Kidney epithelial cell (primary cell): ENCODE measurements at places on chromosomes 2 and 18.

GRCh38 chr2:174593574-174594203 lies 3.9 kb downstream of the WIPF1 start:
- no peak for DNase-seq

DNA sequence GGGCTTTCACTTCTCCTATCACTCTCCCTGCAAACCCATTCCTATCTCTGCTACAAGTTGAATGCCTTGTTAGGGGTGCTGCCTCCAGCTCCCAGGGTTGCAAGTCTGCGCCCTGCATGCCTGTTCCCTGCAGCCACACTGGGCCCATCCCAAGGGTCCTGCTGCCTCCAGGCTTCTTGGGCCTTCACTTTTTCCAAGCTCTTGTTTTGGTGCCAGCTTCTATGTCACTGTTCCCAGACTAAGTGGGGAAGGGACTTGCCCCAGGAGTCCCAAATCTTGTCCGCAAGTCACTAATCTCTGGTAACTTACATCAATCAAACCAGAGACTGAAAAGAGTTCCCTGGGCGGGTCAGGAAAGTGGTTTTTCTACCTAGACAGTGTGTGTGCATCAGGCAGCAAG lies 65.4 kb downstream of the ZCCHC2 start:
- DNase-seq: no peak

GRCh38 chr18:7273301-7273921 lies 42.5 kb downstream of the LRRC30 start:
- DNase-seq: no peak

DNA sequence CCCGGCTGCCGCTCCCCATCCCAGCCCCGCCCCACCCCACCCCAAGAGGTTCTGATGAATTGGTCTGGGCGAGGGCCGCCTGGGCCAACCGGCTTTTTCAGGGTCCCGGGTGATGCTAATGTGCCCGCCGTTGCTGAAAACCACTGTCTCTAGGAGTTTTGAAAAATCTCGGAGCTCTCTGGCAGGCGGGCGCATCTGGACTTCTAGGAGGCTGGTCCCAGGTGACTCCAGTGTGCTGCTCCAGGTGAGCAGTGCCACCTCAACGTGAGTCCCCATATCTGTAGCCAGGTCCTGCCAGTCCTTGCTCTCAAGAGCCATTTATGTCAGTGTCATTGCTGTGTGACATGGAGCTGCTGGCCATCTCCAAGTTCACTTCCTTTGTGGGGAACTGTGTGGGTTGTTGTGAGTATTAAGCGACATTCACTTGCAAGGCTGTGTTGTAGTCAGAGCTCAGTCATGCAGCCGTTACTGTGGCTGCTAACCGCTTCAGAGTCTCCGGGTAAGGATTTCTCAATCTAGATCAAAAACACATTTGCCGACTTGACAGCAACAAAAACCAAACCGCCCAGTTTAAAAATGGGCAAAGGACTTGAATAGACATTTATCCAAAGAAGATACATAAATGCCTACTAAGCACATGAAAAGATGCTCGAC lies at the start of gene RFX8:
Gene RFX8 (minus strand): TSS at position 382 of the 654 bp plus-strand sequence. CDS start 8,264 bp downstream, outside the sequence.
- DNase-seq: peak; percentile 18

DNA sequence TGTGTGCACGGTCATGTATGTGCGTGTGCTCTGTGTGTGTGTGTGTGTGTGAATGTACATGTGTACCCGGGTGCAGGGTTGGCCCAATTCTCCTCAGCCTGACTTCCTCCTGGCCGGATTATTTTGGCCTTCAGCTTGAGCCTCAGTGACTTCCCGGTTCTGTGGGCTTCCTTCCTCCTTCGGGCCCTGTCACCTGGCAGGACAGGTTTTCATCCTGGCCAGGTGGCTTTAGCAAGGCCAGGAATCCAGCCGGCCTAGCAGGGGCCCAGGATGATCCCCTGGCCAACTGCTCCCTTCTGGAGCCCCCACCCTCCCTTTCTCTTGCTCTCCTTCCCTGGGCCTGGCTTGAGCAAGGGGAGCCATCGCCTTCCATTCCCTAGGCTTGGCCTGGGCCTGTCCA lies 140.5 kb downstream of the INHBB start:
- no peak for DNase-seq

DNA sequence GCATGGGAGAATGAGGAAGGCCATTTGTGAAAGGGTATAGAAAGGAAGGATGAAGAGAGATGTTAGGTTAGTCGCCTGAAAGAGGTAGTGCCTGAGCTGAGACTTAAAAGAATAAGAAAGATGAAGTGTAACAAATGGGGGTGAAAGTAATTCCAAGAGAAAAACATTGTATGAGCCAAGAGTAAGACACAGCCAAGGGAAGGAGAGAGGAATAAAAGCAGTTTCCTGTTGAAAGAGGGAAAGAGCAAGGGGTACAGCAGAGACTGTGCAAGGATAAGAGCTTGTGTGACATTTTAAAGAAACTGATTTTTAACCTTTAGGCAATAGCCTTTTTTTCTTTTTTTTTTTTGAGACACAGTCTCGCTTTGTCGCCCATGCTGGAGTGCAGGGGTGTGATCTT lies 4.8 kb upstream of the RBBP8 start:
- no peak for DNase-seq

DNA sequence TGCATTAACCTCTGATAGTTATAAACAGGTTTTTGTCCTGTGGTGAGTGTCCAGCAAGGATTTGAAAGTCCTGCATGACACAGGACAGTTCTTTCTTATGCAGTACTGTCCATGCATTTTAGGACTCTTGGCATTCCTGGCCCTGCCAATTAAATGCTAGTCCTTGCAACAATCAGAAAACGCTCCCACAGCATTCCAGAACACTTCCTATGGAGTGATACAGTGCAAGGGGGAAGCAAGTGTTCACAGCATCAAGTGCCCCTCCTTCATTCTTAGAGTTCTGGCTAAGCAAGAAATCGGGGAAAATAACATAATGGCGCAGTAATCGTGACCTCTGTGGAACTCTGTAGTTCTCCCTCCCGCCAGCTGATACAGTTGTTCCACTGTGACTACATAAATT lies 62.9 kb downstream of the ARHGAP28 start:
- DNase-seq: no peak

GRCh38 chr2:191128172-191128910 lies 22.5 kb downstream of the STAT4 start:
- DNase-seq: no peak

DNA sequence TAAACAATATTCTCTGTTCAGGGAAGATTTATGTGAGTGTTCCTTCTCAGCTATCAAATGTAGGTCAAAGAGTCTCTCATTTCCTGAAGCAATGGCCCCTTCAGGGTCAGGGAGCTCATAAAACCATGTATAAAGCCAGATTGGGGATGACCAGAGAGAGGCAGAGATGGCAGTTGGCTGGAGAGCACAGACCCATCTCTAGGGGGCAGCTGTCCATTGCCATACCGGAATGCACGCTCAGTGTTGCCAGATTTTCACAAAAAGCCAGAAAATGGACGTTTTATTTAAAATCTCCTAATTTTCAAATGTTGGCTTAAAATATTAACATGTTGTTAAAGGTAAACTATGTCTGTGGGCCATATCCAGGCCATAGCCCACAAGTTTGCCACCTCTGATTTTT lies 1920.7 kb upstream of the CELF4 start:
- no peak for DNase-seq

DNA sequence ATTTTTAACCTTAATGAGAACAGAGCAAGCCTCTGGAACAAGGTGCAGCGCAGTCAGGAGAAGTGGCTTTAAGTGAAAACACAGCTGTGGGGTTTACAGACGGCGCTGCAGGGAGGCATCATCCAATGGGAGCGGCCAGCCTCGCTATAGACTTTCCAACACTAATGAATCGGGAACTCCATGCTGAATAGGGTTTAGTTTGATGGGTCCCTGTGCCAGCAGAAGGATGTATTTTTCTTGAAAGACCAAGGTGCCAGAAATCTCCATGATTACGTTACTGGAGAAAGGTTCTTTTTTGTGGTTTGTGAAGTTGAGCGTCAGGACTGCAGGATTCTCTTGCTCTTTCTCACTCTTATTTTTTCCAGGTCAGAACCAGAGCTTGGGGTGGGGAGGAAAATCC lies 87.9 kb upstream of the ALPP start:
- no peak for DNase-seq

- DNase-seq: no peak
These were observed 1.2 kb downstream of the DLX1 start for GRCh38 chr2:172086241-172087206.

DNA sequence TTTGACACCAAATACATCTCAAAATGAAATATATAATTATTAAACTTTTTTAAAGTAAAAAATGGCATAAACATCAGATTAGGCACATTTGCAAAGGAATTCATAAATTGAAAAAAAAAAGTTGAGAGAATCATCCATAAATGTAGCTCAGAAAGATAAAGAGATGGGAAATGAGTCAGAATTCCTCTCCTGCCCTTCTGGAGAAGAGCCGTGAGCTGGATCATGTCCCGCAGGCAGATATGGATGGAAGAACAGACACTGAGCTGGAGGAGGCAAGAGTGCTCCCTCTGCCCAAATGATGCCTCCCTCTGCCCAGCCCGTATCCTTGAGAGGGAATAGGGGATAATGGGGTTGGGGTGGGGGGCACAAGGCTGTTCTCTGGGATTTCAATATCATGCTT lies 190.9 kb downstream of the TFCP2L1 start:
- no peak for DNase-seq

DNA sequence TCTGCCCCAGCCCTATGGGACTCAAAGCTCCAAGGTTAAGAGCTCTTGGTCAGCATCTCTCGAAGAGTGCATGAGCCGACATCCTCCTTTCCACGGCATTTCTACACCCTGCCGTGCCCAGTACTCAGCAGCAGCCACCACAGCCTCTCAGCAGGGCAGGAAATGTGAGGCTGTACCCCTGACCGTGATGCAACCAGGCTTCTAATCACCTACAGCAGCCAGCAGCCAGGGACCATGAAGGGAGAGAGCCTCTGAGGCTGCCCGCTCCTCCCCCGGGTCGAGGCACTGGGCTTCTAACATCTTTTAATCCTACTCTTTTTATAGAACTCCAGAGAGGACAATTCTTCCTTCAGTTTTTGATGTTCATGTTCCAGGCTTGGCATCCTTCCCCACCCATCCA lies 6.5 kb downstream of the CYS1 start:
- DNase-seq: no peak

DNA sequence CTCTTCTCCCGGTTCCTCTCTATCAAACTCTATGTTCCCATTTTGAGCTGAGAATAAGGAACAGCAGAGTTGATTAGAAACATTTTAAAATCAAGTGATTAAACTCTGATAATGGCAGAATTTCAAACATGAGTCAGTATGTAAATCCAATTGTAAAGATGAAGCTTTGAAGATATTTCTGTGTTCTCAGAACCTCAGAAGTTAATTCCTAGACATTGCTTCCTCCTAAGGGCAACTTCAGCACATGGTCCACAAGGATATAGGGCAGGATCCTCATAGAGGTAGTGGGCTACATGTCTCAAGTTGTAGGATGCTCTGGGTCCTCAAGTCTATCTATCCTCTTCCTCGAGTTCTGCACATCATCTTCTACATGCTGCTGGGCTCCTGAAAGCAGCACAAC lies 46.3 kb downstream of the QPCT start:
- no peak for DNase-seq

GRCh38 chr2:211836409-211836808 lies 702.2 kb downstream of the ERBB4 start:
- no peak for DNase-seq

DNA sequence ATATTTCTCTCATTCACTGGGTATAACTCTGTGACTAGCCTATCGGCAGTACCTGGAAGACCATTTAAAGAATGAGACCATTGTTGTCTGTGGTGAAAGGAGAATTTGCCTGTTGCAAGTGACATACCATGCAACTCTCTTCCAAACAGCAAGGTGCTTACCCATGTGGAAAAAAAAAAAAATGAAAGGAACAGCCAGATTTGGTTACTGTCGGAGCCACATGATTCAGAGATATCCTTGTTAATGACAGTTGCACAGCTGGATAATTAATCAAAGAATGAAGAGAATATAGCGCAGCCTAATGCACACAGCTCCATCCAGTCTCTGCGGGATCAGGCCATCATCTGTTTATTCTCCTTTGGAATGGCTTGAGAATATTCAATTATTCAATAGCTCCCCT lies 141.8 kb downstream of the HRH4 start:
- DNase-seq: no peak

GRCh38 chr2:209472112-209472832 lies 48.4 kb downstream of the MAP2 start:
- no peak for DNase-seq

GRCh38 chr18:48656176-48656575 lies 117.3 kb downstream of the CTIF start:
- DNase-seq: no peak

DNA sequence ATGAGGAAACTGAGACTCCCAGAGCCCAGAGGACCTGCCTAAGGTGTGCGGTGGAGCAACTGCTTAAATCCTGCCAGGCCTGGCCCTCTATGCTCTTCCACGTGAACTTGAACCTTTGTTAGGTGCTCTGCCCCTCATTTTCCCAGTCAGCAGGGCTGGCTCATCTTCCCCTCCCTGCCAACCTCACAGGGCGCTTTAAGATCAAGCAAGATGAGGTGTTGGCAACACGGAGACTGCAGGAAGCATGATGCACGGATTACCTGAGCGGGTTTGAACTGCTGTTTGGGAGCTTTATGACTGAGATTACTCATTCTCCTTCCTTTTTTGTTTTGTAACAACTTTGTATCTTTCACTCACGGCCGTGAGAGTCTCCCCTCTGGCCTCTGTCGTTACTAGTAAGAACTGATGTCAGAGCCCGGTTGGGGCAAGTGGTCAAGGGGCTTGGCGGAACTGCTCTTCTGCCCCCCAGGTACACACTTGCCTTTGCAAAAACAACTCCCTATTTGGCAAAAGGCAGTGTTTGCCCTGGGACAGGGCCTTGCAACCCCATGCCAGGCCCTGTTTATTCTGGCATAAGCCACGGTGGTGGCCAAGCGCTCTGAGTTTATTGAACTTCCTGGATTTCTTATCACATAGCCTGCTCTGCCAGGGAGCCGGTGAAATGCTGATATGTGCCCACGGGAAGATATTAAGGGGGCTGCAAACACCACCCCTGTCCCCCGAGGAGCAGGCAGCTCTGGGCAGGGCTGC lies 127.8 kb downstream of the INHBB start:
- DNase-seq: no peak

DNA sequence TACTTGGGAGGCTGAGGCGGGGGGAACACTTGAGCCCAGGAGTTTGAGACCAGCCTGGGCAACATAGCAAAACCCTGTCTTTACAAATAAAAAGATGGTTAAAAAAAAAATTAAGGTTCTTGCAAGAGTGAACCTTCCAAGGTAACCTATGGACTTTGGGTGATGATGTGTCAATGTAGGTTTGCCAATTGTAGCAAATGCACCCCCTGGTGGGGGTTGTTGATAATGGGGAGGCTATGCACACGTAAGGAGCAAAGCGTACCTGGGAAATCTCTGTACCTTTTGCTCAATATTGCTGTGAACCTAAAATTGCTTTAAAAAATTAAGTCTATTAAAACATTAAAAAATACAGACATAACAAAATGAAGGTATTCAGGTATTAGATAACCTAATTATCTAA lies 70.4 kb downstream of the CWC22 start:
- no peak for DNase-seq
